ENCODE measurements at places on chromosomes 1 and 21.

GRCh38 chr1:71919811-71920509, 362.4 kb downstream of the NEGR1 start:
- no peak for DNase-seq

GRCh38 chr1:43750083-43750482, 42.7 kb downstream of the ST3GAL3 start:
- DNase-seq: no peak

DNA sequence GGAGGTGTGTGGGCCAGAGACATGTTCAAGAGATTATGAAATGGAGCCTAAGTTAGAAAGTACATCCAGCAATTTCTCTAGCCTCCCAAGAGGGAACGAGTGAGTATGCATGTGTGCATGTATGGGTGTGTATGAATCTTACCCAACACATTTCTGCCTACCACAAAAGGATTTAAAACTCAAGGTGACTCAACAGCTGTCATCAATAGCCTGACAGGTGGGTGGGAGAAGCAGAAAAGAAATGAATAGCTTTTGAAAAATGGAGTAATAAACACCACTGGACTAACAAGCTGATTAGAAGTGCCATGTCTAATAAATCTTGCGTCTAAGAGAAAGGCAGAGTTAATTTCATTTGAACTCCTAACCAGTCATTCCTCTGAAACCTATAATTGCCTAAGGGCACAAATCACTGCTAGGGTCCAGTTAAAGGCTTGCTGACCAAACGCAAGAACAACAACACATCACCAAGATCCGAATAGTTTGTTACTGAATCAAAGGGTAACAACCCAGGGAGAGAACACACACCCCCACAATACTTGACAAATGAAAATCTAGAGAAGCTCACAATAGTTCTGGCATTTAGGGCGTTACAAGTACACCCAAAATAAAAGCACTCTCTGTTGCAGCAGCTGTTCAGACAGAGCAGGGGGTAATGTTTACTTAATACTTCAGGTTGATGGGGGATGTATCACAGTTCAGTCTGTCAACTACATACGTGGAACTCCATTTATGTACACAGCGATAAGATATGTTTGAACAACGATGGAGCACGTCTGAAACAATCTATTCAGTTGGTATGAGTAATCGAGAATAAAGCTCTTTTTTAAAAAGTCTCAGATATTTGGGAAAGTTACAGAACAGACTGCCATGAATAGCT, 1.4 kb downstream of the KIAA0319L start:
- no peak for DNase-seq

GRCh38 chr1:183246436-183246835, 60.4 kb downstream of the LAMC2 start:
- DNase-seq: no peak

DNA sequence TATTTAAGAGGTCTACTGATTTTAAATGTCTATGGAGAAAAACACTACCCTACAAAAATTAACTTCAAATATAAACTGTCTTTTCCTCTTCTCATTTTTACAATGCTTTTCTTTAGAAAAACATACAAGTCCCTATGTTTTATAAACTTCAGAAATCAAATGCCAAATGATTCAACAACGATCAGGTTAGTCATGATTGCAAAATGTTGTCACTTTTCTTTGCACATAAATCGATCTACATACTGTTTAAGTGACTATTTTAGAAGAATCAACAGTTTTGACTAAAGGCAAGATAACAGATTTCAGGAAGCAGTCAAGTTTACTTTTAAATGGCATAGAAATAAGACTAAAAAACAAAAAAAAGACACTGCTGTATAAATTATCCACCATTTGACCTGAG, 168.7 kb downstream of the GPATCH2 start:
- no peak for DNase-seq

DNA sequence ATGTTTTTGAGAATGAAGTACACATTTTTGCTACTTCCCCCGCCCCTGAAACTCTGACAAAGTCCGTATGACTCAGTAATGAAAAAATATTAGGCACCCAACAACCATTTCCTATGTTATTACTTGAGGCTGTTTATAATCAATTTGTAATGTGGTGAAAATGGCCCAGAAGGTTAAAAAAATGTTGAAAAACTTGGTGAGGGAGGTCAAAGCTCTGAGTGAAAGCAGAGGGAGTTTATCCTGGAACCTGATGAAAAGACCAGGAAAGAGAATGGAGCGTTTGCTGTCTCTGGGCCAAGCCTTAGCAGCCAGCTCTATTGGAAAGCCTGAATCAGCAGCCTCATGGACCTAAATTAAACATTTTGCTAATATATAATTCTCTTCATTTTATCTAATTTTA, 367.7 kb upstream of the NEGR1 start:
- no peak for DNase-seq

DNA sequence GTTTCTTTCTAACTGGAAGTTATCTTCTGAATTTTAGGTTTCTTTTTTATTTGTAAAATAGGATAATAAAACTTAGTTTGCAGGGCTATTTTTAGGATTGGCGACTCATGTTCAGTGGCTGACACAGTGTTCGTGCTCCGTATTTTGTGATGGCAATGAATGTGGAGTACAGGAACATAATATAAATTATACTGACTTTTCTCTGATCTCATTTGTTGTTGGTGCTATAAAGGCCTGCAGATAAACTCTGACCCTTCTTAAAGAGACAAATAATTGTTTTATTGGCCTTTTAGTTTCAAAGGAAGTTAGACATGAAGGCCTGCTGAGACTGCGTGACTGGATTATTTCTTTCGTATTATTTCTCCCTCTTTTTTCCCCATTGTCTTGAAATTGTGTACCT, 339.6 kb downstream of the PDE4B start:
- no peak for DNase-seq

- no peak for DNase-seq
These were observed 85.8 kb upstream of the RGS1 start for GRCh38 chr1:192489748-192490147.
